Stimulated activated CD8-positive, alpha-beta memory T cell treated with anti-CD3 and anti-CD28 coated beads, Interleukin-2, amount 100 ng/mL, for 1 hour (primary cell): ENCODE measurements at places on chromosomes 3 and 15.

- DNase-seq, result no peak
These were observed 28.6 kb downstream of the USP4 start for GRCh38 chr3:49311283-49311682.

GRCh38 chr15:69393831-69394491, 20.2 kb upstream of the KIF23 start:
- DNase-seq, result no peak

DNA sequence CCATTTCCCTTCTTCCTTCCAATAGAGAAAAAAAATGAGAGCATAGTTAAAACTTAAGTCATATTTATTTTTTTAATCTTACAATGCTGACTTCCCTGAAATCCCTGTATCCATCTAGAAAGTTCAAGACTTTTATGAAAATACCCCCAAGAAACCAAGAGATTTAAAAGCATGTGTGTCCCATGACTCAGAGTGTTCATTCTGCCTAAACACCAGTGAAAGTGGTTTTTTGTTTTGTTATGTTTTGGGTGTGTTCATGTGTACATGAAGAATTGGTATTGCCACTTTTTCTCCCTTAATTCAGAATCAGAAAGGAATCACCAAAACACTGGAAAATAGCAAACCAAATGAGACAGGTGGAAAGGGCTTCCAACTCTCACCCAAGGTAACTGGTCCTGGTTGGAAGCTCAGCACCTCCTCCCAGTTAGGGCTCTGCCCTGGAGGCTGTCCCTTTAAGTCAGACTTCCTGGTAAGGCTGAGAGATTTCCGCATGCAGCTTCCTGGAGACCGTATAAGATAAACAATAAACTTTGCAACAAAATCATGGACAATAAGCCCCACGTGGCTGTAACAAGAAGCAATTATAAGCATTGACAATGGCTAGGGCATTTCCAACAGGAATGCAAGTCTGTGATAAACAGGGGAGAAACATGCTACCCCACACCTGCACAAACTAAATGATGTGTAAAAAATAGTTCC, 121.9 kb upstream of the ARHGEF3 start:
- DNase-seq, result no peak

- no peak for DNase-seq
These were observed 100.9 kb upstream of the CRBN start for GRCh38 chr3:3280396-3280795.

DNA sequence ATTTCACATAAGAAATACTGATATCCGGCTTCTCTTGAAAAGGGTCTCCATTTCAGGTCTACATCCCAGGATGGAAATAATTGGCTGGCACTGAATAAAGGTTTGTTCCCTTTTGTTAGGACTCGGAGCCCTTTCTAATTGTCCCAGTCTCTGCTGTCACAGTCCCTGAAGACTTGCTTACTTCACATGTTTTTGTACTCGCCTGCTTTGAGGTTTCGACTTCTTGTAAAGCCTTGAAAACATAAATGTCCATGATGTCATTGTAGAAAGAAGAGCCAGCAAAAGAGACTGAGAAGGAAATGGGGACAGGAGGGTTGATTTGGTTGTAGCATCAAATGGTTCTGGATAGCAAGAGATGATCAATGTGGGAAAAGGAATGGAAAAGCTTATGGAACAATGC, 963.4 kb upstream of the SEMA6D start:
- no peak for DNase-seq

DNA sequence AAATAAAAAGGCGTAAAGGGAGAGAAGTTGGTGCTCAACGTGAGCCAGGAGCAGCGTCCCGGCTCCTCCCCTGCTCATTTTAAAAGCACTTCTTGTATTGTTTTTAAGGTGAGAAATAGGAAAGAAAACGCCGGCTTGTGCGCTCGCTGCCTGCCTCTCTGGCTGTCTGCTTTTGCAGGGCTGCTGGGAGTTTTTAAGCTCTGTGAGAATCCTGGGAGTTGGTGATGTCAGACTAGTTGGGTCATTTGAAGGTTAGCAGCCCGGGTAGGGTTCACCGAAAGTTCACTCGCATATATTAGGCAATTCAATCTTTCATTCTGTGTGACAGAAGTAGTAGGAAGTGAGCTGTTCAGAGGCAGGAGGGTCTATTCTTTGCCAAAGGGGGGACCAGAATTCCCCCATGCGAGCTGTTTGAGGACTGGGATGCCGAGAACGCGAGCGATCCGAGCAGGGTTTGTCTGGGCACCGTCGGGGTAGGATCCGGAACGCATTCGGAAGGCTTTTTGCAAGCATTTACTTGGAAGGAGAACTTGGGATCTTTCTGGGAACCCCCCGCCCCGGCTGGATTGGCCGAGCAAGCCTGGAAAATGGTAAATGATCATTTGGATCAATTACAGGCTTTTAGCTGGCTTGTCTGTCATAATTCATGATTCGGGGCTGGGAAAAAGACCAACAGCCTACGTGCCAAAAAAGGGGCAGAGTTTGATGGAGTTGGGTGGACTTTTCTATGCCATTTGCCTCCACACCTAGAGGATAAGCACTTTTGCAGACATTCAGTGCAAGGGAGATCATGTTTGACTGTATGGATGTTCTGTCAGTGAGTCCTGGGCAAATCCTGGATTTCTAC, at the start of gene RARB:
RARB (plus strand) TSS at position 322 of the 847 bp plus-strand sequence; CDS start at position 791, 469 bp downstream.
- DNase-seq, result no peak

DNA sequence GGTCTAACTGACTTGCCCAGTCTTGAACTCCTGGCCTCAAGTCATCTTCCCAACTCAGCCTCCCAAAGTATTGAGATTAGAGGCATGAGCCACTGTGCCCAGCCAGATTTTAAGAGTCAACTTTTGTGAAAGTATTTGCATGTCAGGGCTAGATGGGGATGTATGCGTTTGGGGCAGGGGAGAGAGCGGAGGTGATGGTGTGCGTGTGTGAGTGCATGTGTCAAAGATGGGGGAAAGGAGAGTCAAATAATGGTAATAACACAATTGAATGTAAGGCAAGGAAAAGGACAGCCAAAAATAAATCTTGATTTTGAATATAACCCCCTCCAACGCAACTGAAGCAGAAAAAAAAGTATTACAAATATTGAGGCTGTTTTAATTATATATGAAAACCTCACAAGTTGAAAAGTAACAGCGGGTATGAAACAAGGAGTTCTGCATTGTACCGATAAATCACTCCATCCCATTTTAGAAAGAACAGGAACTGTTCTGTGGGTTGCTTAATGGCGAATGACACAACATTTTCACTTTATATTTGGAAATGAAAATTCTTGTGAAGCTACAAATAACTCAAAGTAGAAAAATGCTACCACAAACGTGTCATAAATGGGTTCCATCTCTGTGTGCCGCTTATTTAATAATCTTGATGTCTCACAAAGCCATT, 29.9 kb upstream of the LDHAL6B start:
- no peak for DNase-seq

- no peak for DNase-seq
These were observed 34.6 kb upstream of the CMSS1 start for GRCh38 chr3:99783011-99783573.

GRCh38 chr15:61198722-61199121, 30.4 kb downstream of the RORA start:
- no peak for DNase-seq

DNA sequence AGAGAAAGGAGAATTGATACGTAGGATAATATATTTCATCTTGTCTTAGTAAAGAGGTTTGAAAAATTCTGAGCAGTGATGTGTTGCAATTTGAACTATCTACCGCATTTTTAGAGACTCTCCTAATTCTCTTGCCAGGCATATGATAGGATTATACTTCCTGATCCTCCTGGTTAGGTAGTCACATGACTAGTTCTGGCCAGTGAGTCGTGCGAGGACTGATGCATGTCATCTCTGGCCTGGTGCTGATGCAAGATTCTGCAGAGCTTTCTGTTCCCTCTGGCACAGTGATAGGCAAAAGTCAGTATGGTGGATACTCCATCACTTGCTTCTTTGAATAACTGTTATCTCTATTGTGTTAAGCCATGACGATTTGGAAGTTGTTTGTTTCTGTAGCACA, 277.6 kb upstream of the NAALADL2 start:
- no peak for DNase-seq

DNA sequence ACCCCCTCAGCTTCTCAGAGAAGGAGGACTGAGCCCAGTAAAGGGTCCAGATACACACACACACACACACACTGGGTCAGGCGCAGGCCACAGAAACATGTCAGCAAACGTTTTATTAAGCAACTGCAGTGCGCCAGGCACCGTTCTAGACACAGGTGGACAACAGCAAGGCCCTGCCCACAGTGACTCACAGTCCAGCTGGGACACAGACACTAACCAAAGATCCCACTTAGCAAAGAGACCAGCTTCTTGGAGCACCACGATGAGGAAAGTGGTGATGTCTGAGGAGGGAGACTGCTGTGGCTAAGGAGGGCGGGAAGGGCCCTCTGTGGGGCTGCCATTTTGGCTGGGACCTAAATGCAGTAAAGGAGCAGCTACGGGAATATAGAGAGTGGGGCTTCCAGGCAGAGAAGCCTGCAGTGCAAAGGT, 2.8 kb upstream of the VILL start:
- DNase-seq, result no peak

DNA sequence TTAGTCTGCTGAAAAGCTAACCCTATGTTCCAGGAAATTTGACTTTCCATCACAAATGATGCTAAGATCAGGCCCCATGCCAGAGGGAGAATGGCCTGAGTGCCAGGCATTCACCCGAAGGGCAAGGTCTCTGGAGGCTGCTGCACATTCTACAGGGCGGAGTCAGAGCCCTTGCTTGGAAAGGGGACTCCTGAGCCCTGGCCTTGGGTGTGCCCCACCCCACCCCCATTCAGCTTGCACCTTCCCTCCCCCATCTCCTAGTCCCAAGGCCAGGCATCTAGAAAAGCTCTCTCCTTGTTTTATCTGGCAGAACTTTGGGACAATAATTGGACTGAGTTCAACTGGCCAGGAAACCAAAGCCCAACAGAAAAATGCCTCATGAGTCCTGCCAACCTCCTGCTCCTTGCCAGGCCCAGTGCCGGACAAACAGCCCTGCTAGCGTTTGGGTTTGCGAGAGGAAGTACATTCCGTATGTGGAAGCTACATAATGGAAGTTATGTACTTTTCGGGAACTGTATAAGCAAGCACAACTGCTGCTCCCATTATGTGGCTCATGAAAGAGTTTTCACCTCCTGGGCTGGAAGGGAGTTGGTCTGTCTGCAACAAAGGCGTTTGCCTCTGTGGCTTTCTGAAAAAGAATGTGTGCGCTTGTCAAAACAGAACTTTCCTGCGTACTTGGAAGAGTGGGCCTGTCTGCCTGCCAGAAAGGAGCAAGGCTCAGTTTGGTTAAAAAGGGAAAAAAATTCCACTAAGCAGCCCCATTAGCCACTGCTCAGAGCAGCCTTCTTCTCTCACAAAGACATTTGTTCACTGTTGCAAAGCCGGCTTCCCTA, 321.5 kb upstream of the CTNNB1 start:
- no peak for DNase-seq

- DNase-seq, result no peak
These were observed 107.0 kb downstream of the ALCAM start for GRCh38 chr3:105473521-105474223.

- DNase-seq, result no peak
These were observed 24.8 kb upstream of the SHISA5 start for GRCh38 chr3:48528754-48529153.

DNA sequence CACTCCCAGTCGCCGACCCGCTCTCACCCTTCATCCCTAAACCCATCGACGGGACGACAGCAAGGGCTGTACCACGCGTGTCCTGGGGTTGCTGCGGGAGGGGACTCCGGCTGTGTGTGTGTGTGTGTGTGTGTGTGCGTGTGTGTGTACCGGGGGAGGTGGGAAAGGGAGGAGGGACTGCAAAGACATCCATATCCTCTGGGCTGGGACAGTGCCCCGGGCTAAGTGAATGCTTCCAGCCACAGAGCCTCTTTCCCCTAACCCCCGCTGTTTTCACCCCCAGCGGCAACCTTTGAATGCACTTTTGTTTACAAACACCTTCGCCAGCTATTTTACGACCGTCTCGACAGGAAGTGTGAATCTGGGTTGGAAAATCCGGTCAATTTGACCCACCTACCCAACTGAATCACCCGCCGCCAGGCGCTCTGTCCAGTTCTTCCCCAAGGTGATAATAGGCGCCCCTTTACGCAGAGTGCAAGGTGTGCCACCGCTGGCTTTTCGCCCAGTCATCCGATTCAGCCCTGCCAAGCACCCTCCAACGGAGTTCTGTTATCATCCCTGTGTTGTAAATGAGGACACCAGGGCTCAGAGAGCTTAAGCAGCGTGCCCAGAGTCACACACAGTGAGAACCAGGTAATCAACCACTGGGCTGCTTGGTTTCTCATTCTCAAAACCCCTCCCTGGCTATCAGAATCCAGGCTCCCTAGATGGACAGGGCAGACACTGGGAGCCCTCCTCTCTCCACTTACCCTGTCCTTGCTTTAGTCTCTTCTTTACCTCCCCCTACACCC, 739 bp upstream of the AMOTL2 start:
- no peak for DNase-seq

DNA sequence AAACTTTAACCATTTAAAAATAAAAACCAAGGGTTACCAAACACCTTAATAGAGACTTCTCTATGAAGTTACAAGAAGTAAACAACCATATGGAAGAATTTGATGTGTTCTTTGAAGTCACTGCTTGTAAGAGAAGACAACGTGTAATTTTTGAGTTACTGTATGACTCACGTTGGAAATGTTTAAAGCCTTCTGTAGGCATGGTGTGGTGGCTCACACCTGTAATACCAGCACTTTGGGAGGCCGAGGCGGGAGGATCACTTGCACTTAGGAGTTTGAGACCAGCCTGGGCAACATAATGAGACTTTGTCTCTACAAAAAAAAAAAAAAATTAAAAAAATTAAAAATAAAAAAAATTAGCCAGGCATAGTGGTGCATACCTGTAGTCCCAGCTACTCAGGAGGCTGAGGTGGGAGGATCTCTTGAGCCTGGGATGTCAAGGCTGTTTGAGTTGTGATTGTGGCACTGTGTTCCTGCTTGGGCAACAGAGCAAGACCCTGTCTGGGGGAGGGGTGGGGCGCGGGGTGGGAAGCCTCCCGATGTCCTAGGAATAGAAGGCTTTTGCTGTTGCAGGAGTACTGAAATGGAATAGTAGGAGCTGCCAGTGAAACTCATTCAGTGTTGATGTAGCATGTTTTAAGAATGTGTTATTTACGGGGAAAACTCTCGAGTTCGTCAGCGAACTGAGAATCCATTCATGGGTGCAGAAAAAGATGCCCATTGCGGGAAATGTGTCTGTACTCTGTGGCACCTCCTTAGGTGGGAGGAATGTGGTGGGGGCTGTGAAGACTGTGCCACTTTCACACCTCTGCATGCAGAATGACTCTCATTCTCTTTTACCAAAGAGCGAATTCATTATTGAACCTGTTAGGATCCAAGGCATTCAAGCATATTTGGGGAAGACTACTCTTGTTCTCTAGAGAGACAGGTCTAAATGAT, 134.2 kb downstream of the FNDC3B start:
- no peak for DNase-seq

- DNase-seq, result no peak
These were observed 291.3 kb downstream of the TLE3 start for GRCh38 chr15:69806287-69806915.

GRCh38 chr3:9630550-9631139, 18.7 kb upstream of the MTMR14 start:
- no peak for DNase-seq

- DNase-seq, result no peak
These were observed 36.7 kb downstream of the CIP2A start for GRCh38 chr3:108552267-108553159.

GRCh38 chr3:123759311-123759710, 124.8 kb downstream of the MYLK start:
- DNase-seq, result no peak

- no peak for DNase-seq
These were observed 231.5 kb downstream of the ALCAM start for GRCh38 chr3:105598042-105598796.

- DNase-seq, result no peak
These were observed 3.3 kb downstream of the P2RY14 start for GRCh38 chr3:151275091-151275490.
